Activated CD4-positive, CD25-positive, alpha-beta regulatory T cell (primary cell): ENCODE measurements at places on chromosomes 4 and X.

GRCh38 chr4:43331226-43332051, 438.9 kb downstream of the GRXCR1 start:
- DNase-seq: no peak

GRCh38 chr4:112287258-112287989, 1.7 kb upstream of the TIFA start:
- DNase-seq: no peak

DNA sequence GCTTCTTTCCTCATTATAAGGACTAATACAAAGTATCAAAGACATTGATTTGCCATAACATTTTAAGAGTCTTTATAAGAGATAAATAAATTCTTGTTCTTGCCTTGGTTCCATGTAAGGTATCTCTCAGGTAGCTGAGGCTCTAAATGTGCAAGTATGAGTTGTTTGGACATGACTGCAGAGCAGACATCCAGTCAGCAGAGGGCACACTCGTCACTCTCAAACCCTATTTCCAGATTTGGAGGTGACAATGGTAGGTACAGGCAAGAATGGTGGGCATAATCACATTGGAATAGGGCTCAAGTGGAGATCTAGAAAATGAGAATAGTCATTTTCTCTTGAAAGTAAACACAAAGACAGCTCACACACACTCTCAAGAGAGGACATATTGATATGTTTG, 133.3 kb upstream of the ZIC3 start:
- no peak for DNase-seq

GRCh38 chr4:142265536-142265935, 580.6 kb downstream of the INPP4B start:
- DNase-seq: no peak

GRCh38 chrX:19592952-19593351, 77.6 kb upstream of the MAP3K15 start:
- DNase-seq: no peak

DNA sequence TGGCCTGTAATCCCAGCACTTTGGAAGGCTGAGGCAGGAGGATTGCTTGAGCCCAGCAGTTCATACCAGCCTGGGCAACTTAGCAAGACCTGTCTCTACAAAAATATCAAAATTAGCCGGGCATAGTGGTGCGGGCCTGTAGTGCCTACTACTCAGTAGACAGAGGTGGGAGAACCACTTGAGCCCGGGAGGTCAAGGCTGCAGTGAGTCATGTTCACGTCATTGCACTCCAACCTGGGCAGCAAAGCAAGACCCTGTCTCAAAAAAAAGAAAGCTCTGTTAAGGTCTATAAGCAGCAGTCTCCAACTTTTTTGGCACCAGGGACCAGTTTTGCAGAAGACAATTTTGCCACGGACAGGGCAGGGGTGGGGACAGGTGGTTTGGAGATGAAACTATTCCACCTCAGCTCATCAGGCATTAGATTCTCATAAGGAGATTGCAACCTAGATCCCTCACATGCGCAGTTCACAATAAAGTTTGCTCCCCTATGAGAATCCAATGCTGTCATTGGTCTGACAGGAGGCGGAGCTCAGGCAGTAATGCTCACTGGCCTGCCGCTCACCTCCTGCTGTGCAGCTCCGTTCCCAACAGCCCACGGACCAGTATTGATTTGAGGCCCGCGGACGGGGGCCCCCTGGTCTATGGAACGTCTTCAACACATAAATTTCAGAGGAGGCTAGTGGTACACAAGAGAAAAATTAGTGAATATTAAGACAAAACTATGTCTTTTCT, 67.9 kb downstream of the KLHL8 start:
- no peak for DNase-seq

- DNase-seq: no peak
Measured at GRCh38 chrX:150542846-150543229, 25.6 kb upstream of the MTM1 start.

GRCh38 chr4:176335421-176335820, 15.7 kb downstream of the SPCS3 start:
- DNase-seq: no peak

DNA sequence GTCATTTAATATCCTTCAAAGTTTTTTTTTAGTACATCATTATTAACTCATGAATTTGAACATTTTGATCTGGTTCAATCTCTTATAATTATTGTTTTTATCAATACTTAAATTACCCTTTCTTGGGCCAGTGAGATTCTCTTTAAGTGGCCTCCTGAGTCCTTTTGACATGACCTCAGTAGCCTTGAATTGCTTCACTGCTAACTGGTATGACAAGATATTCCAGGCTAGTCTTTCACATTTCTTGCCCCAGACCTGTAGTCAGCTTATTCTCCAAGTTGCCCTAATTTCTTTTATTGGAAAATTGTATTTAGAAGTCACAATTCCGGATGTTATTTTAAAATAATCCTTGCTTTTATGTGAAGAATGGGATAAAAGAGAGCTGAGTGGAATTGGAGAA, 35.4 kb upstream of the FBXW7 start:
- no peak for DNase-seq

DNA sequence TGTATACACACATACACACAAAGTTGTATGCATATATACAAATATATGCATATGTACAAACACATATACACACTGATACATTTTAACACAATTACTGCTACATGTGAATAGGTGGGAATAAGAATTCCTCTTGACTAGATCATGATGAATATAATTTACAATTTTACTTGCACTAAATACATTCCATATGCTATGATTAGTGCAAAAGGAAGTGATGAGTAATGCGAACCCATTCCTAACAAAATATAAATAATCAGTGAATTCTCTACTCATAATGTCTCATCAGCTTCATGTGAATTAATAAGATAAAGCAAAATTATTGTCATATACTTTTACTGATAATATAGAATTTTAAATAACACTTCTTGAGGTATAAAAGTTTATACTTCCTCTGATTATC, 1077.3 kb upstream of the PCDH10 start:
- no peak for DNase-seq
